Immature natural killer cell (primary cell): ENCODE measurements at places on chromosomes 5 and 9. TPM values are rescaled to one million over a fixed set of nuclear protein-coding genes. Genes with fewer than 3 reads are reported as not detected.
A peak's percentile ranks its signal among the peaks of the same experiment; 100 is the strongest.

IFNK gene
- not detected for polyA plus RNA-seq

DNA sequence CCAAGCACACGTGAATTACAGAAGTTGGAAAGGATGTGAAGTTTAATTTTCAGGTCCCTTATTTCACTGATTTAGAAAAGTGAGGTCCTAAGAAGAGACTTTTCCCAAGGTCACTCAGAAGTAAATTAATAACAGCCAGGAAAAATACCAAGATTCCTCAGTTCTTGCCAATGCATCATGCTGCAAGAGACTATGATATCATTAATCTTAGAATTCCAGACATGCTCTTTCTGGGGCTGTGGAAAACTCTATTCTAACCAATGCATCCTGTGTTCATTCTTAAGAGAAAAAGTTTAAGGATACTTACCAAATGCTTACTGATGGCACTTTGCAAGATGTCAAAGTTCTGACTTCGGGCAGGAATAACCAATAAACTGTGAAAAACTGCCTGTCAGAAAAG lies 42.8 kb downstream of the TEX10 start:
- DNase-seq, result no peak

C5orf58 gene
- 1.9 TPM for polyA plus RNA-seq

DNA sequence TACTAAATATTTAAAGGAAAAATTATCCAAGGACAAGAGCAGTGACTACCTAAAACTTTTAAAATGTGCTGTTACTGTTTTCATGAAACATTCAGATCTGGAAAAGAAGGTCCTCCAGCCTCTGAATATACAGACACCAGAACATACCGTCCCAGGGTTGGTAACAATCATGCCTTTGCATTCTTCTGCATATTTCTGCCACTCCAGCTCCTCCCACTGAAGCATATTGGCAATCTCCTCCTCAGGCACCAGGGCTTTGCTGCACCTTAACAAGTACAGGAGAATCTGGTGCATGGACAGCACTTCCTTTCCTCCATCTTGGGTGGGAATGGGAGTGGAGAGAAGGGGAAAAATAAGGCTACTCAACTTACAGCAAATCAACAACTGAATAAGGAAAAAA lies 60.0 kb downstream of the DROSHA start:
- no peak for DNase-seq

- no peak for DNase-seq
Observed at GRCh38 chr9:134291452-134291881, 34.8 kb upstream of the RXRA start.

- no peak for DNase-seq
Observed at GRCh38 chr9:126534431-126535186, 79.1 kb upstream of the LMX1B start.

GRCh38 chr5:133121080-133121479 lies 69.3 kb downstream of the HSPA4 start:
- DNase-seq, result no peak

TIGD6 gene
- 1.1 TPM for polyA plus RNA-seq

- peak; percentile 9 for DNase-seq
Observed at GRCh38 chr5:392431-392988, 50.5 kb upstream of the EXOC3 start.
